ENCODE measurements at places on chromosomes 6 and 20. TPM values are rescaled to one million over a fixed set of nuclear protein-coding genes. Genes with fewer than 3 reads are reported as not detected.

DNA sequence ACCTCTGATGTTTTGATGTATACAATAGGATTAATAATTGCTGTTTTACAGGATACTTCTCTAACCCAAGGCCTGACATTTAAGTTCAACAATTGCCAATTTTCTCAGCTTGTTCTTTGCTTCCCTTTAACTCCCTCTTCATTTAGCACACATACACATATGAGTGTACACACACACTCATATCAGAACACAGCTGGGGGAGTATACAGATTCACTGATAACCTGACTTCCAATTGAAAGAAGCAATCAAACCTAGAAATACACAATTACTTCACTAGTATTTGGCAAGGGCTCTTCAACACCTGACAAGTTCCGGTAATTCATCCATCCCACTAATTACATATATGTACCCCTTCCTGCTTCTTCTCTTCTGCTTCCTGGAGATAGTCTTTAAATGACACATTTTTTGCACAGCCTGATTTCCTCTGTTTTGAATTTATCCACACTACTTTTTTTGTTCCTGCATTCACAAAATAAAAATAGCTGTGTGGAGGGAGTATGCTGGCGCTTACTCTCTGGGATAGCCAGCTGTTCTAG, 11.2 kb downstream of the UST start:
- no peak for DNase-seq

- no peak for DNase-seq
Observed at GRCh38 chr6:38040254-38040653, 220.7 kb downstream of the ZFAND3 start.

C6orf15 gene
- total RNA-seq, result not detected

TUBB2B gene
- total RNA-seq, result 2.4 TPM

MAFB gene
- total RNA-seq, result 83.4 TPM

ZNF831 gene
- 2.1 TPM for total RNA-seq

Measured in omental fat pad (tissue), 4 donors.